ENCODE measurements at places on chromosomes 3 and 15.

GRCh38 chr3:75272691-75273090 lies 391.4 kb upstream of the FRG2C start:
- no peak for DNase-seq

DNA sequence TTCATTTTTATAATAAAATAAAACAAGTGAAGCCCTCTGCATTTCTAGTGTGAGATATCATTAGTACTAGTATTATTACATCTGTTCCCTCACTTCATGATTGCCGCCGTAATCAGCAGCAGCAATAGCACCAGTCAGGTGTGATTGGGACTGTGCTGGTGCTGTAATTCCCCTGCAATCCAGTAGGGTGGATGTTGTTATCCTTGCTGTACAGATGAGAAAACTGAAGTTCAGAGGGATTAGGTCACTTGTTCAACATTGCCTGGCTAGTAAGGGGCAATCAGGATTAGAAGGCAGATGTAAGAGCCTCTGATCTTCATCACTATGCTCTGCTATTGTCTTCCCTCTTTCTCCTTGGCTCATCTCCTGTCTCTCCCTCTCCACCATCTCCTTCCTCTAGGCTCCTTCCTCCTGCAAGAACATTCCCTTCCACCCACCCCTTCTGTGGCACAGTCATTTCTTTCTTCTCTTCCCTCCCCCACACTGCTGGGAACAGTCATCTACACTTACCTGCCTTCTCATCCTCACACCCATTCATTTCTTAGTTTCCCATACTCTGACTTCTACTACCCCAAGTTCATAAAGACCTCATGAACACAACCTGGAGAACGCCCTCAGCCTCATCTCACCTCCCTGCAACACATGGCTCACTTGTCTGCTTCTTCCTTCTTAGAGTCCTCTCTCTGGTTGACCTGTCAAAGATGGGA lies 29.7 kb downstream of the CRYGS start:
- DNase-seq: no peak

DNA sequence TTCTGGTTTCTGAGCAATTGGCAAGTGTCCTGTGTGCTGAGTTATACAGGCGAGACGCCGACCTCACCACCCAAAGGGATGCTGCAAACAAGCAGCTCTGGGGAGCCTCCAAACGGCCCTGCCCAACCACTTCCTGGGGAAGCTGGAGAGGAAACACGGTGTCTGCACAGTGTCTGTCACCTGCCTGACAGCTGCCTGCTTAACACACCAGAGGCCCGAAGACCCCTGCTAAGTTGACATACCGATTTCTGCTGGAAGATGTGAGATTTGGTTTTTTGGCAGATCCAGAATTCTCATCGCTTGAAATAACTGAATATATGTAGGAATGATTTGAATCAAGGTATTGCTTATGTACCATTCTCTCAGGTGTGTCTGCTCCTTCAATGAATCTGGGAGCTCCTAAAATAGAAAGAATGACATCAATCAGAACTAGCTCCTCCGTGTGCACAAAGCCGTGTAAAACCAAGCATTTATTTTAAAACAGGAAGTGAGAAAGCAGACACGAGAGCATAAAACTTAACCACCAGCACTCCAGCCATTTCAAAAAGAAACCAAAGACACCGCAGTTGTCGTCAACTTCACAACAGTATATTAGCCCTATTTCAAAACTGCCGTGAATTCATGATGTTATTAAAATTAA lies 27.2 kb downstream of the LRRC2 start:
- DNase-seq: no peak

DNA sequence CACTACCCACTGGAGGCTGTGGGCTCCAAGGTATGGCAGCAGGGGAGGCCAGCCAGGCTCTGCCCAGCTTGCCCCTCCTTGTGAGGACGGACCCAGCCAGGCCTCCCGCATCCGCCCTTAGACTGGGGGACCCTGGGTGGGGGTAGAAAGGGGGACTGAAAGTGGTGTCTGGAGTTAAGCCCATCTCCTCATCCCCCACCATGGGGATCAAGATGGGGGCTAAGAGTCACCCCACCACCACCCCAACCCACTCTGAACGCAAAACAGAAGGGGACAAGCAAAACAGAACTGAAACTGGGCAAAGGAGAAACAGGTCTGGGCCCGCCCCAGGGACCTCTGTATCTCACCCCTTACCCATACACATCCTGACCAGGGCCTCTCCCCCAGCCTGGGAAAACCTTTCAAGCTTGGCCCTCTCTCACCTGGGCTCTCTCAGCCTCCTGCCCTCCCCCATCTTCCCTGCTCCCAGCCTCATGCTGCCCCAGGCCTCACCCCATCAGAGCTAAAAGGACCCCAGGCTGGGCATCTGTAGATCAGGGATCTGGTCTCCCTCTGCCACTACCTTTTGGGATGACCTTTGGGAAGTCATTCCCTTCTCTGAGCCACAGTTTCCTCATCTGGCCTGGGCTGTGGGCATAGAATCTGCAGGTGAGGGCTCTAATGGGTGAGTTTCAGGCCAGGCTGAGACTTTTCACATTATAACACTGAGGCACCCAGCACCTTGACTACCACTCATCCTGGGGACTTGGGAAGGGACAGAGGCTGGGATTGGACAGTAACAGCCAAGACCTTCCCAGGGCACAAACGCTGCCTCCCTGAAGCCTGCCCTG lies 30.0 kb upstream of the CYP11A1 start:
- no peak for DNase-seq

- no peak for DNase-seq
Observed at GRCh38 chr3:192675958-192676649, 51.2 kb downstream of the FGF12 start.

DNA sequence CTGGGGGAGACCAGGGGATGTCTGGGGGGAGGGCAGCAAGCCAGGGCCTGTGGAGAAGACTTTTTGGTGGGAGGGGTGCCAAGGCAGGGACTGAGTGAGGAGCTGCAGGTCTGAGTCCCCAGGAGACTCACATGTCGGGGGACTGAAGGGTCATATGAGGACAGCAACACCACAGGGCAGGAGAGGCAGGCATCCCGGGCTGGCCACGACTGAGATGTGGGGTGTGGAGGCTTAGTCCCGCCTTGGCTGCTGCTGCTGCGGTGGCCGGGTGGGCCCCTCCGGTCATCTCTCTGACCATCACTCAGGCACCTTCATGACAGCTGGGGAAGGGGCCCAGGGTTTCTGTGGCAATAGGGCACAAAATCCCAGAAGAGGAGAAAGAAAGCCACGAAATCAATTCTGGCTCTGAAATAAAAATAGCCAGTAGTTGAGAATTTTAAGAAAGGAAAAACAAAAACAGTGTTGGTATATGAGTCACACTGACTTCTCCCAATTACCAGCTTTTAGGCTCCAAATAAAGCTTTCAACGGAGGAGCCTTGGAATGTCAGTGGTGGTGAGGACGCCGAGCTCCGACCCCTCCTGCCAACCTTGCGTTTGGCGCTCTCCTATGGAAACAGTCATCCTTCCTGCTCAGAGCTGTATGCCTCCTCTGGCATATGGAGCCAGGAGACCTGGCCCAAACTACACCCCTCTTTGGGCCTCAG lies 52.9 kb upstream of the ITGA11 start:
- no peak for DNase-seq

- DNase-seq: no peak
Observed at GRCh38 chr3:70882104-70882503, 569.7 kb upstream of the MDFIC2 start.

GRCh38 chr15:26889298-26889898 lies 22.5 kb downstream of the GABRA5 start:
- no peak for DNase-seq

GRCh38 chr3:186178412-186178811 lies 69.5 kb upstream of the ETV5 start:
- DNase-seq: no peak

DNA sequence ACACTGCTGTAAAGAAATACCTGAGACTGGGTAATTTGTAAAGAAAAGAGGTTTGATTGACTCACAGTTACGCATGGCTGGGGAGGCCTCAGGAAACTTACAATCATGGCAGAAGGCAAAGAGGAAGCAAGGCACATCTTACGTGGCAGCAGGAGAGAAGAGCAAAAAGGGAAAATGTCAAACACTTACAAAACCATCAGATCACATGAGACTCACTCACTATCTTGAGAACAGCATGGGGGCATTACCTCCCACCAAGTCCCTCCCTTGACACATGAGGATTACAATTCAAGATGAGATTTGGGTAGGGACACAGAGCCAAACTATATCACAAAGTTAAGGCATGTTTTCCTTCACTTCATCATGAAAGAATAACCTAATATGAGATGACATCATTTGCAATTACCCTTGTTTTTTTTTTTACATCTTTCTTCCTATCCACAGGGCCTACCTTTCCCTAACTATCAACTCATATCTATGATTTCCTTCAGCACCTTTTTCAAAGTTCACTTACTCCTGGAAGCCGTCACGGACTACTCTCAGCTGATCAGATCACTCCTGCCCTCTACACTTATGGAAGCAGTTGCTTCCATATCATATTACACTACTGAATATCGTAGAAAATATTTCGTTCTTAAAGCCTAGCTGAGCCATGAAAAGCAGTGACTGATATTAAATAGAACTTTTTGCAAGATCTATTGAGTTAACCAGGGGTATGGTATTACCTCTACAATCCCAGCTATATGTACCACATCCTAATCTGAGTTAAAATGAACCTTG lies 25.5 kb upstream of the ATP8B4 start:
- no peak for DNase-seq

DNA sequence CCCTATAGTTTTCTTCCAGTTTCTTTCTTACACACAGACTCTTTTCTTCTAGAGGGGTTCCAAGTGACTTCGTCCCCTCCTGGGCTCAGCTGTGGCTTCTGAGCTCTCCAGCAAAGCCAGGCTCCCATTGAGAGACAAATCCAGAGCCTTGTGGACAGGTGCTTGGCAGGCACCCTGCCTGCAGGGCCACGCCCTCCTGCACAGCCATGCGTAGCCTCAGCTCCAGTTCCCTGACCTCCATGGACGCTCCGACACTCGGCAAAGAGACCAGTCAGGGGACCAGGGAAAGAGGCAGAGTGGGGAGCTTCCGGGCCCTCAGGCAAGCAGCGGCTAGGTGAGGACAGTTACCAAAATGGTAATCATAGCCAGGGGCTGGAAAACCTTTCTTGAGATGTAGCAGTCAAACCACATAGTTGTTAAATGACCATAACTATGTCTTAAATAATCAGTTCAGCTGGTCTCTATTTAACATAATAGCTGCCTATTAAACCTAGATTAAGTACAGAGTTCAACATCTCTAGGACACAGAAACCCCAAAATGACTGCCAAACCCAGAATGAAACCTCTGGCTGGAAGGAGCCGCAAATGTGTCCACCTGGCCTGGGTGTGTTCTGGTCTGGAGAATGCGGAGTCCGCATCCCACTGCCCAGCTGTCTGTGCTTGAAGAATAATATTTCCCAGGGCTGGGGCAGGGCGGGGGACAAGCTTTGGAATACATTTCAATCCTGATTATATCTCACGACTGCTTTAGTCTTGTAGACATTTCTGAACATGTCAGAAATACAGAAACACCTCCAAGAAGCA lies 69.3 kb upstream of the RGMA start:
- DNase-seq: no peak

GRCh38 chr15:90765531-90765930 lies 48.4 kb downstream of the BLM start:
- no peak for DNase-seq

GRCh38 chr3:102057781-102058421 lies 208.6 kb downstream of the NFKBIZ start:
- DNase-seq: no peak

- DNase-seq: no peak
Observed at GRCh38 chr3:42721690-42722089, 19.1 kb upstream of the HHATL start.

DNA sequence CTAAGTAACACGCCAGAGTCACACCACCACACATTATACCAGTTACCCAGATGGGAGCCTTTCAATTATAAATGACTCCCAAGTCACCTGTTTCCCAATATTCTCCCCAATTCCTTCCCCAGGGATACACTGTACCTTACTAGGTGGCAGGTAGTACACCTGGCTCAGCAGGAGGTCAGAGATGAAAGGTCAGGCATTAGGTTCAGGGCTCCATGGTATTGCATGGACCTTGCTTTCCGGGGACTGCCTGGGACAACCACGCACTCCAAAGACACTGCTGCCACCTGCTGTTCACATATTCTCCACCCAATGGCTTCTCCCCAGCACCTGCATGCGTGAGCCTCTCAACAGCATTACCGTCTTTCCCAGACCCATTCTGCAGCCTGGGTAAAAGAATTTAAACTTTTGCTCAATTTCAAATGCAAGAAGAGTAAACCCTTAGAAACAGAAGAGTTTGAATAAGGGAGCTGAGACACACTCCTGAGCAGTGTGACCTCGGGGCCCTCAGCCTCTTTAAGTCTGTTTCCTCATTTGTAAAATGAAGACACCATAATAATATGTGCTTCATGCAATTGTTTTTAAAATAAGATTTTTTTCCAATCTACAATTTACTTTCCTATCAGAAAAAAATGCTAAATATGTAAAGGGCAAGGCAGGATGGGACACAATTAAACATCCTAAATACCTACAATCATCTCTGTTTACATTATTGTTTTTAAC lies 28.0 kb upstream of the LACTB start:
- no peak for DNase-seq

GRCh38 chr3:4800595-4800994 lies 178.6 kb upstream of the BHLHE40 start:
- DNase-seq: no peak

DNA sequence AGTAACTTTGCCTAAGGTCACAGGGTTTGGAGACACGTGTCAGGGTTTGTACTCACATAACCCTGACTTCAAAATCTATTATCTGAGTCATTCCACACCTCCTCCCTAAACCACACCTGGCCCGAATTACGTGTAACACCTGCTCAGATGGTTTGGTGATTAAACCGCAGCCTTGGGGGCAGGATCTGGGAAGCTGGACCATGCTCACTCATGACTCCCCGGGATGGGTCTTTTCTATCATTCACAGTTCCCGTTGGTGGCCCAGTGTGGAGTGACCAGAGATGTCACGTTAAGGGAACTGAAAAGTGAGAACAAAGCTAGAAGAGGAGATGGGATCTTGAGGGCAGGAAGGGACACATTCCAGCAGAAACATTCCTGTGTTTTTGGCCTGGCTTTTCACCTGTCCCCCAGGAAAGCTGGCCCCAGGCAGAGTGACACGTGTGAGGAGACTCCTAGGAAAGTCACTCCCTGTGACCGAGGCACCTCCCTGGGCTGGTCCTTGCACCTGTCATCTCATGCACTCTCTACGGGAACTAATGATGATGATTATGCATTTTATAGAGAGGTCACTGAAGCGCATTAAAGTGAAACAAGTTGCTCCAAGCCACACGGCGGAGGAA lies 75.4 kb upstream of the POMGNT2 start:
- no peak for DNase-seq

- DNase-seq: no peak
Observed at GRCh38 chr3:127628788-127629466, at the start of gene PODXL2. Gene PODXL2, plus strand, starts transcription at chr3:127629185. Its CDS starts 35 bp downstream, at chr3:127629220.

DNA sequence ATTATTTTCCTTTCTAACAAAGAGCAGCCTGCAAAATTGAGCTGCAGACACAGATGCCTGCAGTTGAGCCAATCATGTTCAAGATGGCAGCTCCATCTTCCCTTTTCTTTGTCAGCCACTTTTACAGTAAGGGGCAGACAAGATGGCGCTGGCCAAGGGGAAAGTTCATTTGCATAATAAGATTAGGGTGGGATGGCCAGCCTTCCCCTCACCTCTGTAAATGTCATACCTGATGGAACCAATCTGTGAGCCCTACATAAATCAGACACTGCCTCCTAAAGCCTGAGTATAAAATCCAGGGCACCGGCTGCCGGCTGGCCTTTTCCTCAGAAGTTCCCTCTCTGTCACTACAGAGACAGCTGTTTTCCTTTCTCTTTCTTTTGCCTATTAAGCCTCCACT lies 15.8 kb downstream of the PATL2 start:
- no peak for DNase-seq

GRCh38 chr15:48928877-48929538 lies 34.7 kb downstream of the SHC4 start:
- DNase-seq: no peak

GRCh38 chr3:136932523-136932922 lies 25.3 kb upstream of the IL20RB start:
- no peak for DNase-seq

Data from cortex of kidney (tissue), 1 donor.